ENCODE measurements at places on chromosomes 13 and 19.

GRCh38 chr19:34675250-34675649 is 1.7 kb downstream of the SCGB2B2 start:
- no peak for DNase-seq

GRCh38 chr13:26186995-26187394 is 35.1 kb downstream of the RNF6 start:
- no peak for DNase-seq

DNA sequence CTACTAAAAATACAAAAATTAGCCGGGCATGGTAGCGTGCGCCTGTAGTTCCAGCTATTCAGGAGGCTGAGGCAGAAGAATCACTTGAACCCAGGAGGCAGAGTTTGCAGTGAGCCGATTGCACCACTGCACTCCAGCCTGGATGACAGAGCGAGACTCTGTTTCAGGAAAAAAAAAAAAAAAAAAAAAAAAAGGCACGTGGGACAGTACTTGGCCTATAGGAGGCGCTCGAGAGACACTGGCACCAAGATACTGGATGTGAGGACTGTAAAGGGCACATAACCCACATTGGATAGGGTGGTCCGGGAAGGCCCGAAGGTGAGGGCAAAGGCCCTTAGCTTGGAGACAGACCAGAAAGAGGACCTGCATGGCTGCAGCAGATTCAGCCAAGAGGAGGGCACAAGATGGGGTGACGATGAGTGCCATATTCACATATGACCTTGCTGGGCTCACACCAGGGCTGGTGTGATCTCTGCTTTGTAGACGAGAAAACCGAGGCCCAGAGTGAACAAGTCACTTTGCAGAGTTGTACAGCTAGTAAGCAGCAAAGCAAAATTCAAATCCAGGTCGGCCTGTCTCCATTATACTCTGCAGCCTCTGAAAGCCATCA is 89.4 kb downstream of the DPF1 start:
- DNase-seq = no peak

DNA sequence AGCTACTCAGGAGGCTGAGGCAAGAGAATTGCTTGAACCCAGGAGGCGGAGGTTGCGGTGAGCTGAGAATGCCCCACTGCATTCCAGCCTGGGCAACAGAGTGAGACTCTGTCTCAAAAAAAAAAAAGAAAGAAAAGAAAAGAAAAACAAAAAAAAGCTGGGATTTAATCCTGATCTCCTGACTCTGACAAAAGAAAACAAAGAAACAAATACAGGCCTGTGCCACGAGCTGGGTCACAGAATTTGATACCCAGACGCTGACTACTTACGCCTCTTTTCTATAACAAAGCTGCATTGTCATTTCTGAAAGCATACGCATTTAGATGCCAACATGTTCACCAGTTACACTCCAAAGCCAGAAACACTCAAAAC is 18.2 kb upstream of the GTF2F2 start:
- no peak for DNase-seq

- DNase-seq = no peak
These were observed 15.0 kb downstream of the MRPS12 start for GRCh38 chr19:38945562-38946228.

GRCh38 chr19:36027696-36028095 is 5.0 kb downstream of the CLIP3 start:
- DNase-seq = no peak

DNA sequence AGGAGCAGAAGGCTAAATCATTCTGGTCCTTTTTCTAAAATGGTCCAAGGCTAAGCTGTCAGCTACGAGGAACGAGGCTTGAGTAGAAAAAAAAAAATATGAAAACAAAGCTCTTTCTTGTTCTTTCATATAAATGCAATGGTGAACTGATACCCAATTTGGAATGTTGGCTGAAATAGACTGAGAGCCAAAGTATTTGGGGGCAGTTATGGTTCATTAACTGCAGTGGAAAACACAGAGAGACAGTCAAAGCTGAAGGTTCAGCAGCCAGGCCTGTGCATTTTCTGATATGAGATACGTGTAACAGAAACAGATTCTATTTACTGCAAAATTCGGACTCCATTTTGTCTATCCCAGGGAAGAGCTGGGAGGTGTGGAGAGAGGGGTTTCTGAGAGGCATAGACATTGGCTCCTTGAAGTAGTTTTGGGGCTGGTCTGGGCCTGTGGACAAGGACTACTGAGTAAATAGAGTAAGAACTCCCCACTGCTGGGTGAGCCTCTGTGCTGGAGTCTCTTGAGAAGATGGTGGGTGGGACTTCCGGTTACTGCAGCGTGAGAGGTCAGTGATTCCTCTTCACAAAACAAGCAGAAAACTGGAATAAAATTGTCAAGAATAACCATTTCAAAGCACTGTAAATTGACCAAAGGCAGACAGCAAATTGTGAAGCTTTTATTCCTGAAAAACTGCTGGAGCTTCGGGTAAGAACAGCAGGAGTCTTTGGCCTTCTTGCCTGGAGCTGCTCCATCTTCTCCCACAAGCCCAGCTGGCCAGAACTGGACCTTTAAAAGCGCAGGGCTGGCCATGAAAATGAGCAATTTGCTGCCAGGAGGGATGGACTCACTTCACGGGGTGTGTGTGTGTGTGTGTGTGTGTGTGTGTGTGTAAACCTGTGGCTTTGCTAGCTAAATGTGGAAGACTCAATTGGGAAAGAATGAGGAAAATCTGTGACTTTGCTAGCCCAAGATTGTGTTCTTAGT is 43.1 kb upstream of the CNMD start:
- DNase-seq = no peak

DNA sequence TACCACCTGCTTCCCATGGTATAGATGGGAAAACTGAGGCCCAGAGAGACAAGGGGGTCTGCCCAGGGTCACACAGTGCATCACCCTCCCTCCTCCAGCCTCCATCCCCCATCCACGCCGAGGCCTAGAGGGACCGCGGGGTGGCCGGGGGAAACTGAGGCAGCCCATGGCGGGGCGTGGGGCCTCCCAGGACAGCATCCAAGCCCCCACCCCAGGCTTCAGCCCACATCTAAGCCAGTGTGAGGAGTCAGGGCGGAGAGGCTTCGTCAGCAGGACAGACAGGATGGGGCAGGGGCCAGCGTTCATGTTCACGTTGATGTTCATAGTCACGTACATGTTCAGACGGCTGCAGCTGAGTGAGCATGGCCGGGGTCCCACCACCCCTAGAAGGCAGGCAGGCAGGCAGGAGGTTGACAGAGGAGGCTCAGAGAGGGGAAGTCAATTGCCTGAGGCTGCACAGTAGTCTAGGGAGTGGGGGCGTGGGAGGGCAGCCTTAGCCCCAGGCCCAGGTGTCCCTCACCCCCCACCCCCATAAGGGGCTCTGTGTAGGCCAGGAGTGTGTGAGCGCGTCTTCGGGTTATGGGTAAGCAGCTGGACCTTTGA is 23.3 kb downstream of the SMIM24 start:
- DNase-seq = no peak

DNA sequence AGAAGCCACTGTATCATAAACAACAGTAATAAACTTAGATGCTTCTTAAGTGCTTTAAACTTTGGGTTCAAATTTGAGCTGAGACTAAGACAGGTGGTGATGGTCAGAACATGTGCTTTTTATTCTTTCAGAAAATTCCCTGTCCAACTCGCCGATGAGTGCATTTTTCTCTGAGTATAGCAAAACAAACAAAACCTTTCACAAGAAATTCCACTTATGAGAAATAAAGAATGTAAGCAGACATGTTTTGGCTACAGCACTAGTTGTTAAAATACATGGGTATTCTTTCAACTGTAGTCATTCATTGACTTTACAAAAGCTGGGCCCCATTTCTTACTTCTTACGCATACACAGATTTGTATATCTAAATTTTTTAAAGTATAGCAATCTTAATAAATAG is 125.6 kb downstream of the SPRY2 start:
- DNase-seq = no peak

GRCh38 chr13:66576381-66576780 is 653.8 kb downstream of the PCDH9 start:
- DNase-seq = no peak

DNA sequence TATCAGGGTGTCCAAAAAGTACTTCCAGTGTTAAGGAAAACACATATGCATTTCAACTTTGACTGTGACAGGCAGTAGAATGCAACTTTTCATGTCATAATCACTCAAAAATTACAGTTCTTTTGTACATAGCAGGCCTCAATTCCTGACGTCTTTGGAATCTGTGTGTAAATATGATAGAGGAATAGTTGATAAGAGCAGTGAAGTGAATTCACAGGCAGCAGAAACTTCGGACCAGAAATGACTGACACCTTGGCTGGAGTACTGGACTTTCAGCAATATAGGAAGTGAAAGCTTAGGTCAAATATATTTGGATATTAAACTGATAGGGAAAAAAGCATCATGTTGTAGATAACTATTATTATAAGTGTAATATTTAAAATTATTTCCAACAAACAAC is 1741.2 kb upstream of the PCDH20 start:
- DNase-seq = no peak

DNA sequence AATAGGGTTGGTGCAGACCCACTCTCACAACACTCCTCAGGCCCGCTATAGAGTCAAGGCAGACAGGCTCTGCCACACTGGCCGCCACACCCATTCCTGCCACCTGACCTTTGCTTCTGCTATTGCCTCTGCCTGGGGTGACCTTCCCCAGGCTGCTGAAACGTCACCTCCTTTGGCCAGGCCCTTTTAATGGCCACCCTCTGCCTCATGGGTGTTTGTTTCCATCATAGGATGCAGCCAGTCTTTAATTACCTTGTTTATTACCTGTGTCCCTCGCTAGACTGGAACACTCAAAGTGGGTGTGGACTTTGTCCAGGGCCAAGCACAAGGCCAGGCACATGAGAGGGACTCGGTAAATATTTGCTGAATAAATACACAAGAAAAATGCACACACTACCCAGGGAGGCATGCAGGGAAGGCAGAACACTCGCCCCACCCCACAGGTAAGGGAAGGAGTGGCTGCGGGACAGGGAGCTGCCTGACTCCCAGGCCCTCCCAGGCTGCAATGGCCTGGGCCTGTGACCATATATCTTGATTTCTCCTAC is 3.2 kb downstream of the LSM4 start:
- no peak for DNase-seq

DNA sequence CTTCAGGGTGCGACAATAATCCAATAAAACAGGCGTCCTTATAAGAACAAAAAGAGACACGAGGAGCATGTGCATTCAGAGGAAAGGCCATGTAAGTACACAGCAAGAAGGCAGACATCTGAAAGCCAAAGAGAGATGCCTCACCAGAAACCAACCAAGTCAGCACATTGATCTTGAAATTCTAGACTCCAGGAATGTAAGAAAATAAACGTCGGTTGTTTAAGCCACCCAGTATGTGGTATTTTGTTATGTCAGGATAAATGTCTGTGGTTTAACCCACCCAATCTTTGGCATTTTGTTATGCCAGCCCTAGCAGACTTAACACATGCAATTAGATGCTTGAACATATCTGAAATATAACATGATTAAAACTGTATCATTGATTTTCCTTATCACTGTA is 452.0 kb downstream of the SLITRK6 start:
- no peak for DNase-seq

GRCh38 chr19:18951721-18952281 is 10.8 kb upstream of the HOMER3 start:
- no peak for DNase-seq

GRCh38 chr13:86403181-86403580 is 604.0 kb upstream of the SLITRK6 start:
- DNase-seq = no peak

DNA sequence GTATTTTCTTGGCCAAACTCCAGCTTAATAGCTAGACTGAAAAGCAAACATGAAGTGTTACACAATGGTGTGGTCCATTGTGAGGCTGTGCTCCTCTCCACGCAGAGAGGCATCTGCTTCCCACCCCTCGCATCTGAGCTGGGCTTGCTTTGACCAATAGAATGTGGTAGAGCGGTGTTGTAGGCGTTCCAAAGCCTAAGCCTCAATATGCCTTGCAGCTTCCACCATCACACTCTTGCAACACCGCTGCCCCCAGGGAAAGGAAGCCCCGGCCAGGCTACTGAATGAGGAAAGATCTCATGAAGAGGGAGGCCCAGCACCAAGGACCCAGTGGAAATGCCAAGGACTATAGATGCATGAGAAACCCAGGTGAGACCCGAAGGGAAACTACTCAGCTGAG is 9.4 kb downstream of the FLT1 start:
- no peak for DNase-seq

GRCh38 chr13:100100115-100100879 is 11.4 kb downstream of the PCCA start:
- no peak for DNase-seq

- no peak for DNase-seq
These were observed 303.4 kb downstream of the GPC6 start for GRCh38 chr13:93529961-93530360.

- DNase-seq = no peak
These were observed 114.9 kb upstream of the EDNRB start for GRCh38 chr13:78033509-78033908.

- no peak for DNase-seq
These were observed 159.9 kb downstream of the USP12 start for GRCh38 chr13:27011661-27012060.

DNA sequence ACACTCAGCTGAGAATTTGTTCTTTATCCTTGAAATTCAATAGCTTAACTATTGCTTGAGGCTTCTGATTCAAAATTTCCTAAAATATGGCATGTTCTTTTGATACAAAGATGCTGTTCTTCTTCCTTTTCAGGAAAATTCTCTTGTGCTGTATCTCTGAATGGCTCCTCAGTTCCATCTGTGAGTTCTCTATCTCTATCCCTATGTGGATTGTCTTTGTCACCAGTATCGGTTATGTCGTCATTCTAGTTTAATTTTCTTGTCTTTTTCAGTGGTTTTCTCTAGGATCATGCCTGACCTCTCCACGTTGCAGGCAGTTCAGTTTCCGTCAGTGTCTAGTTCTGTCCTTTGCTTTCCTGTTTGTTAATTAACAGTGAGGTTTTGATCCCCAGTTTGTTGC is 104.6 kb upstream of the GJB6 start:
- DNase-seq = no peak

DNA sequence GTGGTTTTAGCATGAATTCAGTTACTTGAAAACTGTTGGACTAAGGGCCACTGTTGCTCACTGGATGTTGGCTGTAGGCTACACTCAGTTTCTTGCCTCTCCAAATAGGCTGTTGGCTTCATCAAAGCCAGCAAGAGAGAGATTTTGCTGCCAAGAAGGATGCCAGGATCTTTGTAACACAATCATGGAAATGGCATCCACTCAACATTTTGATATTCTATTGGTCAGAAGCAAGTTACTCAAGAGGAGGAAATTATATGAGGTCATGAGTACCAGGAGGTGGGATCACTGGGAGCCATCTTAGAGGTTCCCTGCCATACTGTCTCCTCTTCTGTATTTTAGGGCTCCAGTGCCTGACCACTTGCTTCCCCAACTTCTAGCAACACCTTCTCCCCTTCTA is 30.6 kb downstream of the SYDE1 start:
- no peak for DNase-seq

DNA sequence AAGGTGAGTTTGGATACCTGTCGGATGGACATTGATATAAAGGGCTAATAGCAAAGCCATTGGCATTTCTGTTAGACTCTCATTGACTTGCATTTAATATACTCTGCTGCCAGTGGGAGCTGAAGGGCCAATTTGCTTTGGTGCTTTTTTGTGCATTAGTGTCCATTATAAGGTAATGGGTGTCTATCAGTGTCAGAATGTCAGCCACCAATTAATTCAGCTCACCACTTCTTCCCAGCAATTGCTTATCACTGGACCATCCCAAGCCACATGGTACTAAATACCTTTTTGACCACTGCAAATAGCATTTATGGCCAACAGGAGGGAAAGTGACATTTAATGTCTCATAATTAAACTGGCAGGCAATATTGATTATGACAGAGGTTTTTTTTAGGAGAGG is 317.8 kb downstream of the TEX29 start:
- no peak for DNase-seq

GRCh38 chr19:29422486-29423085 is 103.2 kb upstream of the VSTM2B start:
- DNase-seq = no peak

Data from stimulated activated CD4-positive, alpha-beta T cell treated with anti-CD3 and anti-CD28 coated beads, Interleukin-4, amount 100 ng/mL, for 4 hours (primary cell).